ENCODE measurements at places on chromosomes 11 and 22.

- no peak for DNase-seq
Observed at GRCh38 chr22:19871023-19871844, 16.6 kb upstream of the GNB1L start.

GRCh38 chr22:39466228-39467006, 9.6 kb downstream of the MGAT3 start:
- no peak for DNase-seq

DNA sequence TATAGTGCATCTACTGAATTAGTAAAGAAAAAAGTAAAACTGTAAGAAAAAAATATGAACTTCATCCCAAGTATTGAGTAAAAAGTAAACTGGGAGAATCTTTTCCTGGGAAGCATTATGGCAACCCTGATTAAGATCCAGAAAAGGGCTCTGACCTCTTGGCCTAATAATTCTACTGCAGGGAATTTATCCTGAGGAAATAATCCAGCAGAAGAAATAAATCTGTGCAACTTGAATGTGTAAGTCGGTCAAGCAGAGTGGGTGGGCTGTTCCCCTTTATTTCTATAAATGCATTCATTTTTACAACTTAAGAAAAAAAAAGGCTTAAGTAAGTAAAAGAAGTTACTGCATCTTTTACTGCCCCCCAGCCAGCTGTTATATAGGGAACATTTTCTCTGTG, 111.2 kb upstream of the PARVA start:
- no peak for DNase-seq

GRCh38 chr22:46288846-46289243, 7.8 kb upstream of the GTSE1 start:
- DNase-seq: no peak

- DNase-seq: no peak
Observed at GRCh38 chr11:130710021-130710420, 206.3 kb downstream of the SNX19 start.

GRCh38 chr11:120520091-120520822, 8.7 kb downstream of the GRIK4 start:
- no peak for DNase-seq

- DNase-seq: no peak
Observed at GRCh38 chr22:24367841-24368240, 59.6 kb upstream of the ADORA2A start.

DNA sequence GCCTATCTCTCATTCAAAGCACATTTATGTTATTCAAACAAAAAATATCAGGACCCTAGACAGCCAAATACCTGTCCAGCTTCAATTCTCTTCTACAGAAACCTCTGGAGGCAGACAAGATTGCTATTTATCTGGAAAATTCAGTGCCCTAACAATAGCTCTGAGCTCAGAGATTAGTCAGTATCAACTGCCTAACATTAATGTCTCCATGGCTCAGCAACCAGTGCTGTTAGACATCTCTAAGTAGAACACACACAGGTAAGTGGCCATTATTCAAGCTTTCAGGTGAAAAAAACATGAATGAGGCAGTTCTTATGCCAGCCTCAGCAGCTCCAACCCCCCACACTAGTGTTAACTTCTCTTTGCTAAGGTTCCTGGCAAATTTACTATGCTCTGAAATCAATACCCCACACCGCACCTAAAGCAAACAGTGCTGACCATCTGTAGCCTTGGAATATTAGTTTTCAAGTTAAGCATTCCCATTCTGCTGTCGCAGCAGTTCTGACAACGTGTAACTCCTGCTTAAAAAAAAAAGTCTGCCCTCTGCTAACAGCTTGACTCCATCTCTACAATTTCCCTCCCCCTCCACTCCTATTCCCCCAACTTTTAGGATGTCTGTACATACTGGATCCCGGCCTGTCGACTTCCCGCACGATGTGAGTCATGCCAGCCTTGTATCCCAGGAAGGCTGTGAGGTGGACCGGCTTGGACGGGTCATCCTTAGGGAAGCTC, 1.5 kb downstream of the RPL3 start:
- DNase-seq: no peak

- DNase-seq: no peak
Observed at GRCh38 chr11:15690320-15690719, 575.6 kb downstream of the INSC start.

DNA sequence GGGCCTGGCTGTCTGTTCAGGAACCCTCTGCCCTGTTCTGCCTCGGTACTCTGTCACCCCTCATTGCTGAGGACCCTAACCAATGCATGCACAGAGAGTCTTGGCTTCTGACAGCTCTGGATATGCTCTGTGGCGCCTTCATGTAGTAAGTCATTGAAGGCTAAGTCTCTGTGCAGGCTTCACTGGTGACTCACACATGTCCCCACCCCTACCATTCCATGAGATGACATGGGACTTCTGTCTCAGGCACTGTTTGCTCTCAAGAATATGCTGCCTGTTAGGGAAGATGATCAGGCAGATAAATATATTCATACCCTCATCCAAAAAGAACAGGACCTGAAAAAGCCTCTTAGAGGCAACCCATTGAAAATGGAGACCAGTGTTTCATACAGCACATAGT, 43.6 kb upstream of the HORMAD2 start:
- no peak for DNase-seq

- DNase-seq: no peak
Observed at GRCh38 chr11:111718436-111718835, 47.8 kb downstream of the PPP2R1B start.

DNA sequence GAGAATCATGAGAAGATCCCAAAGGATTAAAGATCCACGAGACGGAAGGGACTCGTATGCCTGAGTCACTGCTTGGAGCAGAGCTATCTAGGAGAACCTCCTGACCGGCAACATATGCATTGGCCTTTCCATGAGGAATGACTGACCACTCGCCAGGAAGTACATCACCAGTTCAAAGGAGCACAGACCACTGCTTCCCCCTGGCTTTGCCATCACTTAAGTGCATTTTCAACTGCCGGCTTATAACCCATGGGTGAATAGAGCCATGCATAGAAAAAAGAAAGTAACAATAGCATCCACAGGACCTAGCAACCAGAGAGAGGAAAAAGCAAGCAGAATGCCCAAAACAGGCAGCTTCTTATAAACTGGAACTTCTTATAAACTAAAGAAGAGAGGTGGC, 98.3 kb upstream of the ZC3H12C start:
- no peak for DNase-seq

DNA sequence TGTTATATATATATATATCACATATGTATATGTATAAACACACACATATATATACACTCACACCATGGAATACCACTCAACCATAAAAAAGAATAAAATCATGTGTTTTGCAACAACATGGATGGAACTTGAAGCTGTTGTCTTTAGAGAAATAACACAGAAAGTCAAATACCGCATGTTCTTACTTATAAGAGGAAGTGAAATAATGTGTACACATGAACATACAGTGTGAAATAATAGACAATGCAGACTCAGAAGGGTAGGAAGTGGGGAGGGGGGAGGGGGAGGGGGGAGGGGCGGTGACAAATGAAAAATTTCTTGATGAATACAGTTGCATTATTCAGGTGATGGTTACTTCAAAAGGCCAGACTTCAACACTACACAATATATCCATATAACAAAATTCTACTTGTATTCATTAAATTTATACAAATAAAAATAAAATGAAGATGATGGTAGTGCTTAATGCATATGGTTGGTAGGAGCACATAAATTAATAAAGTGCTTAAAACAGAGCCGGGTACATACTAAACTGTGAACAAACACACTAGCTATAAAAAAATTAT, 5.8 kb upstream of the OR5B2 start:
- DNase-seq: no peak

DNA sequence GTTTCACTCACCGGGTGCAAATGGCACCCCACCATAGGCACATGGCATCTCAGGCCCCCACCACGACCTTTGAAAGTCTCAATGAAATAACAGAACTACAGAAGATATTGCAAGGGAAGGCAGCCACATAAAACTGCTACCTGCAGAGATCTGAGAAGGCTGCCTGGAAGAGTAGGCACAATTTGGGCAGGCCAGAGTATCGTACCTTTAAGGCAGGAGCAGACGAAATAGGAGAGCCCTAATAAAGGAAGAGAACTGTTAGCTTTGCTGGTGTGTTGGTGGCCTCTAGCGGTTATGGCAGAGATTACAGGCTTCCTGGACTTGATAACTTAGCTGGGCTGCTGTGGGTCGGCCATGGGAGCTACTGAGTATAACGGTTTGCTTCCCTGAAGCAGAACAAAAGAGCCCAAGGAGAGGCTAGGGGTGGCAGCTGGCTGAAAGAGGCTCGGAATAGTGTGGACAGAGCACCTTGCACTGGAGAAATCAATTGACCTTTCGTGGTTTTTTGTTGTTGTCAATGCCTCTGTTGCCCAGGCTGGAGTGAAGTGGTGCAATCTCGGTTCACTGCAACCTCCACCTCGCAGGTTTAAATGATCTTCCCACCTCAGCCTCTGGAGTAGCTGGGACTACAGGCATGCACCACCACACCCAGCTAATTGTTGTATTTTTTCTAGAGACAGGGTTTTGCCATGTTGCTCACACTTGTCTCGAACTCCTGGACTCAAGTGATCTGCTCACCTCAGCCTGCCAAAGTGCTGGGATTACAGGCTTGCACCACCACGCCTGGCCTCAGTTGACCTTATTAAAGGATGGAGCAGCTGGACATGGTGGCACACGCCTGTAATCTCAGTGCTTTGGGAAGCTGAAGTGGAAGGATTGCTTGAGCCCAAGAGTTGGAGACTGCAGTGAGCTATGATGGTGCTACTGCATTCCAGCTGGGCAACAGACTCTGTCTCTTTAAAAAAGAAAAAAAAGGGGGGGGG, 4.8 kb downstream of the SDF2L1 start:
- no peak for DNase-seq

DNA sequence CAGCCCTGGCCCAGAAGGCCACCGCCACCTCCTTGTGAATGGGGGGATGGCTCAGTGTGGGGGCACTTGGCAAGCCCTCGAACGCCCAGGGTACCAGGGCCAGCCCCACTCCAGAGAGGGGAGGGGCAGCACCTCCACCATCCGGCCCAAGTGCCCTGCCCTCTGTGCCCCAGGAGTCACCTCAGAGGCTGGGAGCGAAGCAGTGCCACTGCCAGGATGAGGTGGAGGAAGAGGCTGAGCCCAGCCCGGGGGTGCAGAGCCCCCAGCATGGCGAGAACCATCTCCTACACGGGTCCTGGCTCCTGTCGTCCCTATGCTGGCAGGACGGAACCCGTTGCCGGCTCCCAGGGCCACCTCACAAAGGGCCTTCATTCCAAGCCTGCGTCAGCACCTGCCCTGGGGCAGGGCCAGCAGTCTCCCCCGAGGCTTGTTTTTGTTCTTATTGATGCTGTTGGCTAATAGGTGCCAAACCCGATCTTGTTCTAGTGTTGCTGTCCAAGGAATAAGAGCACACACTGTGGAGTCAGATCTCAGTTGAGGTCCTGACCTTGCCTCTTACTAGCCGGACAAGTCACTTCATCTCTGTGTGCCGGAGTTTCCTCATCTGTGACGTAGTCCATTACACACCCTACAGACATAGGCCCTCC, at the start of gene FREY1:
Gene FREY1, minus strand, starts transcription at position 307 of the 647 bp plus-strand sequence. Its CDS starts 26 bp downstream, at position 281.
- no peak for DNase-seq

DNA sequence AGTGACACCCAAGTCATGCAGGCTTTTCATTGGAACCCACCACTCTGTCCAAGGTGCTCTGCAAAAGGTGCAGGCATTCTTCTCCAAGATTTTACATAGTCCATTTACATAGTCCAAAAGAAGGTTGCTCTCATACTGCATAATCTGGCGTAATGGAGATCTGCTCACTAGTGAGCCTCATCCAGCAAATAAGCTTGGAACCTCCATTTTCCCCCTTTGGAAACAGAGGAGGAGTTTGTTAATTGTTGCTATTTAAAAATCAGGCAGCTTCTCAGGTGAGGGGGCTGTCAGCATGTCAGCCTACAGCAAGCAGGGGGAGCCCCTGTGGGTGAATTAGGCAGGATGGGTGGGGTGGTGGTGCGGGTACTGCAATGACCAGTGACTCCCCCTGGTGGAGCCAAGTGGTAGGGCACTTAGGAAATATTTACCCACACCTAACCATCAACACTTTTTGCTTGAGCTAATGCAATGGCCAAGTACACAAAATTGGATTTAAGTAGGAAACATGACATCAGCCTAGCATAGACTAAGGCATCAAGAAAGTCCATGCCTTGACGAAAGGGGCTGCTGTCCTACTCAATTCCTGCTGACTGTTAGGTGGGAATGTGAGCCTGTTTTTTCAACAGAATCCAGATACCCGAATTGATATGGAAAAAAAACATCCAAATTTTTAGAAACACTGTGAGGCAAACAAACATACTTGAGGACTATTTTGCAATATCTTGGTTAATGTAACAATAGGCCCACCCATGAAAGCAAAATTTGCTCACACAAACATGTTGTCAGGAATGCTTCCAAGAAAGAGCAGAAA, 64.5 kb downstream of the AMBRA1 start:
- no peak for DNase-seq

DNA sequence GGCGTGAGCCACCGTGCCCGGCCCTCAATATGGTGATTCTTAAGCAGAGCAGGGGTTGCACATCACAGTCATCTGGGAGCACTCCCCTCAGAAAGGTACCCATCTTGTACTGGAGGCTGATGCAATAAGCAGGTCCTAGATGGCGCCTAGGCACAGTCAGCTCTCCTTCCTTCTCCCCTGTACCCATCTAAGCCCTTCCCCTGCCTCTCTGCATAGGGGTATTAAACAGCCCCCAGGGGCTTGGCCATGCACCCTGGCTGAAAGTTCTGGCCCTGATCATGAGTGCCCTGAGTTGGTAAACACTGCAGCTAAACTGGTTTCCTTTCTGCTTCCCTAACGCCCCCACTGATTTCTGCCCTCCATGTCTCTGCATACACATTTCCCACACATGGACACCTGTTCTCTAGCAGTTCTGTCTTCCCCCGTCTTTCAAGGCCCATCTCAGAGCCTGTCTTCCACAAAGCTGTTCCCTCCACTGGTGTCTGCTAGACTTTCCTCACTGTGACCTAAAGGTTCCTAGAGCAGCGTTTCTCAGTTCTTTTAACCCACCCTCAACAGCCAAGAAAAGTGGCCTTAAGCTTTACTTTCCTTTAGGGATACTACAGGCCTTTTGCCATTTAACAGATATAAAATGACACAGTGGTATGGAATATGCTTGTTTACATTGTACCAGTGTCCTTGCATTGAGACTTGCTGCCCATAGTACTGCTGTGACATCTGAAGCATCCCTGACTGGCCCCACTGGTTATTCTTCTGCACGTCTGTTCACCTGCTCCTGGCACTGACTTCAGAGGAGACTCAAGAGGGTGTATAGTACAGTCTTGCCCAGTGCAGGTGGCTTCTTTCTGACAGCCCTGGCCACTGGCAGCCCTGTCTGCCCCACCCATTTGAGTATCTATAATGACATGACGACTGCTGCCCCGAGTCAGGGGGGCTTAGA, 15.6 kb downstream of the UBE2L3 start:
- no peak for DNase-seq

GRCh38 chr11:42764936-42765335, 546.9 kb upstream of the API5 start:
- no peak for DNase-seq

GRCh38 chr11:68353669-68354068, 41.3 kb downstream of the LRP5 start:
- no peak for DNase-seq

GRCh38 chr11:110527146-110527545, 97.4 kb downstream of the FDX1 start:
- DNase-seq: no peak

All from cortex of kidney (tissue), 1 donor.